Activated naive CD4-positive, alpha-beta T cell (primary cell): ENCODE measurements at places on chromosomes 16 and 17.

DNA sequence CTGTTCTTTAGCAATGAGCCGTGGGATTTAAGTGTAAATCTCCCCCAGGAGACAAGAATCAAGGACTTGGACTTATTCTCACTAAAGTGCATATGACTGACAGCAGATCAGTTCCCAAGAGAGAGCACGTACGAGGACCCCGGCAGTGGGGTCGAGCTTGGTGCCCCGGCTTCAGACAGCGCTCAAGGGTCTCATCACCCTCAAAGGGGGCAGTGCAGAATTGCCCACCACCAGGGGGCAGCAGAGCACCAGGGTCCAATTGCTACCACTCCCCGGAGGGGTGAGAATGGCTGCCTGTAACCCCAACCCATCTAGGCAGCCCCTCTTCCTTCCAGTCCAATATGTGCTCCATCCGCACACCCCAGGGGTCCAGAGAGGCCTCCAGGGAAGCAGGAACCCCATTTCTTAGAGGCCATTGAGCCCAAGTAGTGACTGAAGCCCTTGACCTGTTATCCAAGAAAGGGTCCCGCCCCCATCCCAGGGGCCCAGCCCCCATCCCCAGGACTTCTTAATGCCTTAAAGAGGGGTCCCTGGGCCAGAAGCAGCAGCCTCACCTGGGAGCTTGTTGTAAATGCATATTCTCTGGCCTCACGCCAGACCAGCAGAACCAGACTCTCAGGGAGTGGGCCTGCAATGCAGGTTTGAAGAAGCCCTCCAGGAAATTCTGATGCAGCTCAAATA lies 86.1 kb downstream of the ZDHHC7 start:
- peak; percentile 54 for DNase-seq

GRCh38 chr16:63652091-63652490 lies 1469.8 kb downstream of the CDH11 start:
- DNase-seq: no peak

GRCh38 chr16:15518381-15519351 lies 84.3 kb downstream of the BMERB1 start:
- DNase-seq: no peak

DNA sequence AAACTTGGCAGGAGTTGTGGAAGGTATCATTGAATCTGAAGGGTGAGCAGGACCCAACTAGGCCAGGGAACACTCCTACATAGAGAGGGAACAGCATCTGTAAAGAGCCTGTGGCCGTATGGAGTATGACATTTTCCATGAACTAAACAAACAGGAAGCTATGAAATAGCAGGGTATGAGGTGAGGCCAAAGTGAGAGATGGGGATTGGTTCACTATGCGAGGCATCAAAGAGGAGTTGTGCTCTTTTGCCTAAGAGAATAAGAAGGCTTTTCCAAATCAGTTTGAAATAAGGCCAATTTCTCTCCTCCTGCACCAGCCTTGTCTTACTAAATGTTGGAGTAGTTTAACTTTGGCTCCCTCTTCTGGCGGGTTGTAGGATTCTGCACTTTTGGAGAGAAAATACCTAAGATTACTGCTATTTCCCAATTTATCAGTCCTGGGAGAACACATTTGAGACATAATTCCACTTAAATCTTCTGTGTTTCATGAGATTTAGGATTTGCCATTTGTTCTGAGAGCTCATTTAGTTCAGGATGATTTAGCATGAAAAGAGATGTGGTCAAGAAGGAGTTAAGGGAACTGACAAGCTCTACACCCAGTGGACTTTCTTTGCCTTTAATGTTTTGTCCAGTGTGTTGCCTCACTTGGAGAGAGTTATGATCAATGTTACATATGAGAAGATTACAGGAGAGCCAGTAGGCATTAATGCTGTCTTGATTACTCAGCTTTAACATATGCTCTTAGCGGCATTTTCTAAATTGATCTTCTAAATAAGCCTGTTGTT lies 55.4 kb downstream of the TNRC6C start:
- no peak for DNase-seq

GRCh38 chr16:85498607-85499006 lies 114.5 kb upstream of the GSE1 start:
- no peak for DNase-seq

- no peak for DNase-seq
Measured at GRCh38 chr16:53061256-53061655, 6.5 kb downstream of the CHD9 start.

GRCh38 chr17:41547378-41547841 lies 19.3 kb upstream of the KRT19 start:
- no peak for DNase-seq

GRCh38 chr17:4908301-4908700 lies 5.4 kb upstream of the CHRNE start:
- DNase-seq: no peak

DNA sequence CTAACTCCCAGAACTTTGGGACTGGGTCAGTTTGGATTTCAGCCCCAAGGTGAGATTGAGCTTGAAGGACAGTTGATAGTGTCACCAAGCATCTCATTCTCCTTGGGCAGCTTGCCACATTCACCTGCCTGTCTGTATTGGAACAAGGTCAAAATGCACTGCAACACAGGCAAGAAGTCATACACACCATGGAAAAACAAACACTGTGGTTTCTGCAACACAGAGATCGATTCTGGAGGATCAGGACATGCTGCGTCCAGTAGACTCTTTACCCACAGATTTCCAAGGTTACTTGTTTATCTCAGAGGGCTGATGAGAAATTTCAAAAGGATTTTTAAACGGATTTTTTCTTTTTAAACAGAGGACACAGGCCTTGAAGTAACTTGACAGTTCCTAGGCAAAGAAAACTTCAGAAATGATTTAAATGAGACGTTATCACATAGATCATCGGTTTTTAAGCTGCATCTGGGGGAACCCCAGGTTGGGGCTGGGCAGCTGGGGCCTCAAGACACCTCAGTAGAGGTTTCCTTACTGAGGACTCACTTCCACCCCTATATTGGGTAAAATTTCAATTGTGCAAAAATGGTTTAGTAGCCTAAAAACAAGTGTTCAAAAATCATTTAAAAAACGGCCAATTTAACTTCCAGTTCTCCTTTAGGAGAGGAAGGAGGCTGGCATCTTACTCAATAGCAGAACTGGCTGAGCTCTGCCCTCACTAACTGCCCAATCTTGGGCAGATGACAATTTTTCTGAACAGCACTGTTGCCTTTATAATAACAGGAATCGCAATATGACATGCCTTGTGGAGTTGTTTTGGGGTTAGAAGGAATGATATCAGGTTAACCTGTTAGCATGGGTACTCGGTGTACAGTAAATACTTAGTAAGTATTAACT lies 299.3 kb downstream of the XYLT1 start:
- DNase-seq: no peak

DNA sequence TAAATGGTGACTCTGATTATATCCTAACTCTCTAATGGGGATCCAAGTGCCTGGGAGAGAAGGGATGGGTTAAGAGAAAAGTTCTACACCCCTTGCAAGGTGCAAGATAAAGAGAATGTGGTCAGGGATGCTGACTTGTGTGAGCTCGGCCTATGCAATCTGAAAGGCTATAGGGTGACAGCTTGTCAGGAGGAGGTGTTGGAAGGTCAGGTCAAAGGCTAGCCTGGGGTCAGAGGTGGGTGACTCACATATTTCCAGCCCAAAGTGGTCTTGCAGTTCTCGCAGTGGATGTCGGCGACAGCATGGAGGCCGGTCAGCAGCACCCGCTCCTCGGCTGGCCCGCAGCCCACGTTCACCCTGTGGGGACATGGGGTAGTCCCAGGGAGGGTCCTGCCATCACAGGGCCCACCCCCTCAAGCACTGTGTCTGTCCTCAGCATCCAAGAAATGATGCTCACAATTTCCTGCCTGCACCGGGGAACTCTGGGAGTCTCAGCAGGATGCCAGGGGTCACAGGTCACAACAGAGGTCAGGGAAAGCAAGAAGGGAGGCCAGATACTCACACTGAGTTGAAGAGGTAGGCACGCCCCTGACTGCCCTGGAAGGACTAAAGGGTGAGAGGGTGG lies 1.4 kb downstream of the YPEL3 start:
- no peak for DNase-seq

- DNase-seq: no peak
Measured at GRCh38 chr17:44872131-44872768, 24.6 kb downstream of the HIGD1B start.

GRCh38 chr17:76276461-76277299 lies 11.5 kb downstream of the UBALD2 start:
- no peak for DNase-seq

DNA sequence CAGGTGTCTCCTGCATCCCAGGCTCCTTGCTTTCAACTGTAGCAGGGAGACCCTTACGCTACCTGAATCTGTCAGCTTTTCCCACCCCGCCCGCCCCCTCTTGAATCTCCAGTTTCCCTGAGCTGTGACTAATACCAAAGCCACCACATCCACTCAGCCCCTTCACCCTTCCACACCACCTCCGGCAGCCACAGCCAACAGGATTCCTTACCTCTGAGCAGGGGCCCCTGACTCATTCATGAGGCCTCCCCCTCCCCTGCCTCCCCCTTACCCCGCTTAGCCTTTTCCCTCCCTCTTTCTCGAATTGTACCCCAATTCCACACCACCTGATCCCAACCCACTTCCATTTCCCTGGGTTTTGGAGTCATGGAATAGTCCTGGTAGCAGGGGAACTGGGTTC lies 2.3 kb downstream of the STX1B start:
- no peak for DNase-seq

DNA sequence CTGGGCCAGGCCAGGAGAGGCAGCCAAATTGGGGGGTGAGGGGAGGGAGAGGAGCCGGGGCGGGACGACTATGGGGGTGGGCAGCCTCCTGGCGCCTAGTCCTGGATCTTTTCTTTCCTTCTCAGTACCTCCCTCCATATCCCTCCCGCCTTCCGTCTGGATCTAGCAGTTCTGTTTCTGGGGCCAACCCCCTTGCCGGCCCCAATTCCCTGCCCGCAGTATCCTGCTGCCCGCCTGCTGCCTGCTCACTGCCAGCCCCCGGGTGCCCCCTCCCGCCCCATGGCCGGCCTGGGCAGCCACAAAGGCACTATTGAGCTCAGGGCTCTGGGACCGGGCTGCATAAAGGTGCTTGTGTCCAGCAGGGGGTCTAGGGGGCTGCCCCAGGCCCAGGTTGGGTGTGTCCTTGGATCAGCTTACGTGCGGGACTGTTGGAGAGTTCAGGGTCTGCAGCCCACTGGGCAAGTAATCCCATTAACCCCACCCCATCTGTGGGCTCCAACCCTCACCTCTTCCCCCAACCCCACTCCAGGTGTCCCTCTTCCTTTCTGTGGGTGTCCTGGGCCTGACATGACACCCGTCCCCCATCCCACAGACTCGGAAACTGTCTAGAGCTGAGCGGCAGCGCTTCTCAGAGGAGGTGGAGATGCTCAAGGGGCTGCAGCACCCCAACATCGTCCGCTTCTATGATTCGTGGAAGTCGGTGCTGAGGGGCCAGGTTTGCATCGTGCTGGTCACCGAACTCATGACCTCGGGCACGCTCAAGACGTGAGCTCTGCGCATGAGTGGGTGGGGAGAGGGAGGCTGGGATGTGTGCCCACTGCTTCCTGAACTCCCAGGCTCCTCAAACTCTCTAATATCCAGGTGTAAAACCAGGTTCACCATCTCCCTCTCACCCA lies 2.0 kb downstream of the WNK4 start:
- no peak for DNase-seq

- DNase-seq: no peak
Measured at GRCh38 chr17:34598161-34598776, 18.9 kb downstream of the TMEM132E start.

- DNase-seq: no peak
Measured at GRCh38 chr17:16969931-16970906, 1.7 kb downstream of the TNFRSF13B start.

DNA sequence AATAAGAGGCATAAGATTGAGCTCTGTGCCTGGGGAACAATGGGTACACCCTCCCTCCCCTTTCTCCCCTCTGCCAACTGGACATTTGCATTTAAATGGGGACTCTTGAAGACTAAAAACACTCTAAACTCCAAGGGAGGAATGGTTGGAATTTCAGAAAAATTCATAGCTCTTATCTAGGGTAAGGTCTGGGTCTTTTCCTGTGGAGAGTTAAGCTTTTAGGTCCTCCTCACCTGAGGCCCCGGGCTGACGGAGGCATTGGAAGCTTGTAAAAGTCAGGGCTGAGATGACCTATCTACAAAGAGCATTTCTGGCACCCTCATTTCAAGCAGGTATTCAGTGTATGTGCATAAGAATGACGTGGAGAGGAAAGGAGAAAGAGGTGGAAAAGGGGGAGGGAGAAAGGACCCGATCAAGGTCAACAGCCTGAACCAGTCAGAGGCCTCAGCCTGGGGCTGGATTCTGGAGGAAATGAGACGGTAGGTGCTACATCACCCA lies 78.0 kb downstream of the RAP1GAP2 start:
- no peak for DNase-seq

DNA sequence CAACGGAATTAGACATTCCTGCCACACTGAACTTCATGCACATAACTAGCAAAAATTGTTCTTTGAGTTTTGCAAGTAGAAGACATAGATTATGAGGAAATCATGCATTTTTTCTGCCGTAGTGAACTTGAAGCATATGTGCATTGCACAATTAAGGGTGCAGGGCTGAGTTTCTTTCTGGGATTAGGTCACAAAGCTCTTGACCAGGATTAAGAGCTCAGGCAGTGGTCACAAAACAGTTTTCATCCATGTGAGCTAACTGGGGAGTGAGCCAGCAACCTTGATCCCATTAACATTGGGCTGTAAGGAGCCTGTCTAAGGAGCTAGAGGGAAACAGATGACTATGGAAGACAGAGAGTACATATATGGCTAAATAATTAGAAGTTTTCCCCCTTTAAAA lies 143.7 kb downstream of the PMP22 start:
- DNase-seq: no peak

- DNase-seq: no peak
Measured at GRCh38 chr16:9203956-9204355, 112.5 kb downstream of the HAPSTR1 start.

DNA sequence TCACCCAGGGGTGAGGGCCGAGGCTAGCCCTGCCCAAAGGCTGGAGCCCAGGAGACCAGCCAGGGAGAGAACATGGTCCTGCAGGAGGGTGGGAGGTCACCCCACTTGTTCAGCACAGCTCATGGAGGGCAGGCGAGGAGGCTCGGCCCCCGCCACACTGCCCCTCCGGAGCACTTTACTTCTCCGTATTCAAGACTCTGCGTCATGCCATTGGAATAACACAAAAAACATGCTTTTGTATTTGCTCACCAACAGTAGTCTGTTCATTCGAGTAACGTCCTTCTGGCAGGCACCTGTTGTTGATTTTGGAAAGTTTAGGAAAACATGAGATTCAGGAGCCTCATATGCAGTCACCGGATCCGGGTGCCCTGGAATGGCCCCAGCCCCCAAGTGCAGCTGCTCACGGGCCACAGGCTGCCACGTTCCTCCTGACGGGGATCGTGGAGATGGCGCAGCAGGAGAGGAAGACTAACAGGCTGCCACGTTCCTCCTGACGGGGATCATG lies 81.1 kb upstream of the DNAH17 start:
- no peak for DNase-seq
